ENCODE measurements at places on chromosomes 6 and 20. TPM values are rescaled to one million over a fixed set of nuclear protein-coding genes. Genes with fewer than 3 reads are reported as not detected.
A peak's percentile ranks its signal among the peaks of the same experiment; 100 is the strongest.

GRCh38 chr6:137810554-137811120 is 56.4 kb upstream of the TNFAIP3 start:
- ATAC-seq, result no peak

- ATAC-seq, result no peak
Measured at GRCh38 chr20:61814244-61814643, 251.4 kb downstream of the TAF4 start.

DNA sequence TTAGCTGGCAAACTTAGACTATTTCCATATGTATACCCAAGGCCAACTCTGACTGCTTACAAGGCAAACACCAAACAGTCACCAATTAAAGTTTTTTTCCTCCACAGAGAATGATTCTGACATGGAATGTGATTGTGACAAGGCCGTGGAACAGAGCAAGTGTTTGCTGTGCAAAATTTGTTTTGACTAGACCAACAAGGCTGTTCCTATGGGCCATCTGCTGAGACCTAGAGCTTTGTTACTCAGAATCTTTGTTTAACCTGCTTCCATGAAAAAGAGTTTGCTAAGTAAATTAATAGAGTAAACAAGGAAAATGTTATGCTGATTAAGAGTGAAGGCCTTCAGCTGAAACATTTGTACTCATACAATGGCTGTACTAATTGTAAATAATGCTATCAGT is 51.6 kb upstream of the IMPG1 start:
- no peak for ATAC-seq

DNA sequence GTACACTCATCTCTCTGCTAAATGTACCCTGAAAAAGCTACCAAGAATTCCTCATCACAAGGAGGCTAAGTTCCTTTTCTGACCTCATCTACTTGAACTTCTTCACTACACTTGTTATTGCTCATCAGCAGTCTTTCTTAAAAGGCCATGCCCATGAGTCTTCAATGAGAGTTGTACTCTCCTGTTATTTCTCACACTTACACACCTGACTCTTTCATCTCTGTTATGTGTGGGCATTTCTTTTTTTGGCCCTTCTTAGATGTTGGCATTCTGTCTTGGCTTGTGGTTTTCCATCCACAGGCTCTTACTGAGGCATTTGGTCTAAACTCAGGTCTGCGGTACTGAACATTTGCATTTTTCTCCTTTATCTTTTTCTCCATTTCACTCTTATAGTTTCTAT is 10.7 kb upstream of the SLC17A1 start:
- ATAC-seq, result no peak

DNA sequence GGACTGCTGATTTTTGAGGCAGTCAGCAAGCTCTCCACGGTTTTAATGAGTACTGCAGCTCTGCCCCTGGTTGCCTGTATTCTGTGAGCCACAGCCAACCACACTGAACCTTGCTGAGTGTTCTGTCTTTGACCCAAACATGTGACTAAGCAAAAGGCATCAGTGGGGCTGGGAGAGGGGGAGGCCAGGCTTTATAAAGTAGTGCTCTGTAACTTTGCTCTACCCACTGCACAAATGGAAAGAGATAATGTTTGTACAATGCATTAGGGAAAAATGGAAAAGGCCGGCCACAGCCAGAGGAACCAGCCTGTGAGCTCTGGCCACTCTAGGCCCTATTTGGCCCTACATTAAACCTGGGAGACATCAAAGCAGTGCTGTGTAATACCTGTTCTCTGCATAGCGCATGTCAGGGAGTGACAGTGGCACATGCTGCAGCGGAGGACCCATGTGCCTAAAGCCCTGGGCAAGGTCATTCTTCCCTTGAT is 22.0 kb downstream of the KLHL31 start:
- ATAC-seq, result no peak

- no peak for ATAC-seq
Measured at GRCh38 chr6:827431-827830, 134.5 kb upstream of the EXOC2 start.

- ATAC-seq, result no peak
Measured at GRCh38 chr20:2509468-2509781, 710 bp upstream of the ZNF343 start.

DNA sequence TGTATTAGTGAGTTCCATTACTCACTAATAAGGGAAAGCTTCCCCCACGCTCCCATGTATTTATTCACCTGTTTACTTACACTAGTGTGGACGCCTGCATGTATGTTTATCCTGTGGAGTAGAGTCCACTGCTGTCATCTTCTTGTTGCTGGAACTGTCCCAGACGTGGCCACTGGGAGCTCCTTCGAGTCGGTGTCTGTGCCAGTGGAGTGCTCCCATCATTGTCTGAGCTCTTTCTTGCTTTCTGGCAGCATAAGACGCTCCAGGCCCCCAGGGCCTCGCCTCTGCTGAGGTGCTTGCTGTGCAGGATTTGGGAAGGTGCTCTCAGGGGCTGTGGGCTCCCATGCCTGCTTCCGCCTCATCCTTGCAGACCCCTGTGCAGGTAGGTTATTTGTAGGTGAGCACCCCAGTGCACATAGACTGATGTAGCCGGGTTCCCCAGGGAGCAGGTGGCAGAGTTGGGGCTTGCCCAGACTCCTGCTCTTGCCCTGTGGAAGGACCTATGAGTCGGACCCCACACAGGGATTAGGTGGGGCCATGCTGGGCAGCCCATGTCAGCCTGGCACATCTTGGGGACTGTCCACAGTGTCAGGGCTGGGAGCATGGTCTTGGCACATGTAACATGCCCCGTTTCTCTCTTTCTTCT is 16.6 kb downstream of the PHACTR3 start:
- no peak for ATAC-seq

DNA sequence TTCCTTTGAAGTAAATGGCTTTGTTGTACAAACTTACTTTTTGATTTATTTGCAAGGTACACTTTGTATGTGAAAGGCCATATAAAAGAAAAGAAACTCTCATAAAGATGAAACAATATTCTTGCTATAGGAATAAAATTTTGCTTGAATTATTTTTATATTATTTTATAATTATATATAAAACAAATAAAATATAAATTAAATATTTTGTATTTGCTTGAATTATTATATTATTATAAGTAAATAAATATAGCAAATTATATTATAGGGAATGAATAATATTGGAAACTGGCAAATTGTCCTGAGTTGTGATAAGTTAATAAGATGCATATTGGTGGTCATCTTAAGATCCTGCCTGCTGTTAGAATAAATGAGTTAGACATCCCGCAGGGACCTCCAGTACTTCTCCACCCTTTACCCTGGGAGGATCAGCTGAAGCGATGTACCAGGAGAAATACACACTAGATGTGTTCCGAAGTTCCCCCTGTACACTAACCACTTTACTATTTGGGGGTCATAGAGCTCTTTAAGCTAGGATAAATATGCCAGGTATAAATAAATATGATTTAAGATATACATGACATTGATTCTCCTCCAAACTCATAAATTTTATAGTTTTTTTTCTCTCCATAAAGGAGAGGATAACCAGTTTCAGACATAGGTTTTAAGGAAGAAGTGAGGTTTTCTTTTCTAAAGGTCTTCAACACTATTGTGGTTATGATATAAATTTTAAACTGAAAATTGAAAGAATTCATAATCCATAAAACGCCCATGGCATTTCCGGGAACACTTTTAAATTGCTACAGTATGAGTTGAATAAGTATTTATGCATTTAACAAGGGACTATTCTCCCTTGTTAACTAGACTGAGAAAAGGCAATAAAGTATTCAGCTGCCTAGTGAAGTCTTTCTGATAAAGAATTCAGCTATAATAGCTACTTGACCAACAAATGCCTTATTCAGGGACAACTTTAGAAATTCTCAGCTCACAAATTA is 486.3 kb upstream of the MARCKS start:
- peak; percentile 54 for ATAC-seq

Gene TMEM244
- not detected for total RNA-seq

Gene APOM
- 5.5 TPM for total RNA-seq

Gene CABLES2
- total RNA-seq, result 8.2 TPM

Gene MLN
- not detected for total RNA-seq

Gene MAS1
- 0.09 TPM for total RNA-seq
